ENCODE measurements at places on chromosomes 16 and 17. TPM values are rescaled to one million over a fixed set of nuclear protein-coding genes. Genes with fewer than 3 reads are reported as not detected.

- no peak for DNase-seq
These were observed 247.8 kb downstream of the ENGASE start for GRCh38 chr17:79322211-79323123.

DNA sequence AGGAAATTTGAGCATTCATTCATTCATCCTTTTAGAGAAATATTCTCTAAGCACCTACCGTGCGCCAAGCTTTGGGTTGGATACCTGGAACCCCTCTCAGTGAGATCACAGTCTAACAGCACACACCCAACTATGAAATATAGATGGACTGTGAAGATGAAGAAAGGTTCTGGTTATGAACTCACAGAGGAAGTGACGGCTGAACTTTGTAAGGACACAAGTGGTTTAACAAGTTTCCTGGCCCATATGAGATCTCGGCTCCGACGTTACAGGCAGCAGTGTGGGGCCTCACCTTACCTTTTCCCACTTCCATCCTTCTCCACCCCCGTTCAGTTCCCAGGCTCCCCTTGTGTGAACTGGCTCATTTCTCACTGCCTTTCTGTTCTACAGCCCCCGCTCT, 406.2 kb downstream of the MAF start:
- DNase-seq = no peak

GRCh38 chr17:49548506-49549310, 27.0 kb upstream of the NXPH3 start:
- DNase-seq = no peak

- no peak for DNase-seq
These were observed 93.9 kb upstream of the CORO6 start for GRCh38 chr17:29716566-29716965.

- no peak for DNase-seq
These were observed 102.0 kb upstream of the CDH5 start for GRCh38 chr16:66264311-66265047.

DNA sequence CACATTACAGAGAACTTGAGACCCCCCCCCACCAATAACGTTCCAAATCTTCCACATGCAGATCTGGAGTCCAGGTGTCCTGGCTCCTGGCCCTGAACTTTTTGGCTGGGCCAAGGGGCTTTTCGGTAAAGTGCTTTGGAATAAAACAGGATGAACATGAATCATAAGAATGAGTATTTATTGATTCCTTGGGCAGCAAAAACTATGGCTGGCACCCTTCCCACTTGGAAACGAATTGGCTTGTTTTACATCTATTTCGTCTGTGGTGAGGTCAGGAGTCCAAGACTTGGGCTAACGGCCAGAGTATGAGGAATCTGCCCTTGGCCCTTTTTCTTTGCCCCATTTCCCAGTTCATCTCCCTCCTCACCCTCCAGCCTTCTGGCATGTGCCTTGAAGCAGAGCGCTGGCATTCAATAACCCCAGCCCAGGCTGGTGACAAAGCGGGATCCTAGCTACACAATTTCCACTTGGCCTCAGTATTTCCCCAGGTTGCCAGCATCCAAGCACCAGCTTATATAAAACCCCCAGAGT, 4.1 kb upstream of the UBTF start:
- DNase-seq = no peak

DNA sequence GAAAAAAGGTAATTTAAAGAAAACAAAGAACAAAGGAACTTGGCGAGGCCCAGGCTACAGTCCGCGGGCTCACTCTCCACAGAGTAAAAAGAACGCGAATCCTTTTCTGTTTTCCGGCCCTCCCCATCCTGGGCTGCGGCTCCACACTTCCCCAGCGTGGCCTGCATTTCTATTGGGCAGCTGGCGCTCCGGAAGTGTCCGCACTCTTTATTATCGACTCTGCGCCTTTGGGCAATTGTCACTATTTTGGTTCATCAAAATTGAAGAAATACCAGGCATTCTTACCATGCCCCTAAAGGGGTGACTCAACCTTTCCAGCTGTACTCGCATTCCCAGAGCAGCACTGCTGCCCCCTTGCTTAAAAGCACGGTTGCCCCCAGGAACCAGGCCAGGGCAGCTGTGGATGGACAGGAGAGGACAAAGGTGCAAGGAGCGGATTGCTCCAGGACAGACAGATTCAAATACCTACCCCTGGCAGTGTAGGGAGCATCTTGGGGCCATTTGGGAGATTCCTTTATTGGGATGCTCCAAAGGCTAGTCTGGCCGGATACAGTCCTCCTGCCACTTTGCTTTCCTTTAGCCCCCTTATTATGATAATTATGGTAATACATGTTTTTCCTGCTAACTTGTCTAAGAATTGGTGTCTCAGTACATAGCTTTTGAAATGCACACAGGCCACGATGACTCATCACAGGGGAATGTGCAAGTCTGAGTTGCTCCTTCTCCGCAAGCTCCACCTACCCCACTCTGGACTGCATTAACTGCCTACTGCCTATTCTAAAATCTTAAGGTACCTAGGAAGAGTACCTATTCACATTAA, 985 bp upstream of the SLFN12 start:
- DNase-seq = peak; percentile 55

DNA sequence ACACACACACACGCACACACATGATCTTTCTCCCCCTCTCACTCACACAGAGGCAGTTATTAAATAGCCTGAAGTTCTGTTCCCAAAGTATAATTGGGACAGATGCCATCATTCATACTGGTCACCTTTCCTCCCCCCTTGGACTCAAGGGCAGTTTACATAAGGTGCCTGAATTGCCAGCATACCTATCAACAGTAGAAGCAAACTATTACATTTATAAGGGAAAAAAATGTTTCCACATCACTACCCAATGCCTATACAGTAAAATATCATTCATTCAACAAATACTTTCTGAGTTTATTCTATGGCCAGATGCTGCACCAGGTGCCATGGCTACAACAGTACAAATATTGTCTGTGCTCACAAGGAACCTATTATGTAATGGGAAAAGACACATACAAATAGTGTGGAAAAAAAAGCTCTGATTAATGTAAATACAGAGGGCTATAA, 6.3 kb downstream of the CNTD1 start:
- no peak for DNase-seq

Gene SLFN13
- polyA plus RNA-seq = 18.1 TPM

Gene QPRT
- polyA plus RNA-seq = 169 TPM

Gene ALDH3A2
- polyA plus RNA-seq = 109 TPM

Gene SOST
- polyA plus RNA-seq = 53.5 TPM

Gene KRT33A
- not detected for polyA plus RNA-seq

Gene CA5A
- polyA plus RNA-seq = 0.11 TPM
